Astrocyte of the cerebellum (primary cell): ENCODE measurements at places on chromosomes 4 and X.
A peak's percentile ranks its signal among the peaks of the same experiment; 100 is the strongest.

DNA sequence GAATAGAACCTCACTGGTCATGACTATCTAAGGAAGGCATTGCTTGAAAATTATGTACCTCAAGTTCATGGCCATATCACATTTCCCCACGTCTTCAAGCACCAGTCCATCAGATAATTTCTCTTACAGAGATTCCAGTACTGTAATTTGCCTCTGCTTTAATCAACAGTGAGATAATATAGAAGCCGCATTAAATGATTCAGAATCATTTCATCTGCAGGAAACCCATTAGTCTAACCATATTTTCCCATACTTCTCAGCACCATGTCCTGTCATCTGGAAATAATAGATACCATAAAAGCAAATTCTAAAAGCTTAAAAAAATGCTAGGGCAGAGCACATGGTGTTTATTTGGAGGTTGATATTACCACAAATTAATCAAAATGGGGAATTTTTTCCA, 310.3 kb upstream of the SLIT2 start:
- no peak for DNase-seq

GRCh38 chr4:58515226-58515625, 1405.0 kb upstream of the IGFBP7 start:
- no peak for DNase-seq

DNA sequence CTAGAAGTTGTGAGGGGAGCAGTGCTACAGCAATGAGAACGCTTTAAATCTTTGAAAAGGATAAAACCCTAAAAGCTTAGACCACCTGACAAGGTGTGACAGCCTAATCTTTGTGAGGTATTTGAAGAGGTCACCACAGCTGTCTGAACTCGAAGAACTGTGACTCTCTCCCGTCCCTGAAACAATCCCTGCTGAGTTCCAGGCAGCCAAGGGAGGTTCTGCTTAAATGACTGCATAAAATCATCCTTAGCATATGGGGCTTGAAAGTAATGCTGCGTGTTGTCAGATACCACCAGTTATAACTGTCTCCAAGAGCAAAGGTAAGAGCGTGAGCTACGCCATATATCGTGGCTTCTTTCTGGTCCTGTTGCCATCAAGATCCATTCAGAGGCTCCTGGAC, 696.3 kb downstream of the PCDH7 start:
- DNase-seq = no peak

DNA sequence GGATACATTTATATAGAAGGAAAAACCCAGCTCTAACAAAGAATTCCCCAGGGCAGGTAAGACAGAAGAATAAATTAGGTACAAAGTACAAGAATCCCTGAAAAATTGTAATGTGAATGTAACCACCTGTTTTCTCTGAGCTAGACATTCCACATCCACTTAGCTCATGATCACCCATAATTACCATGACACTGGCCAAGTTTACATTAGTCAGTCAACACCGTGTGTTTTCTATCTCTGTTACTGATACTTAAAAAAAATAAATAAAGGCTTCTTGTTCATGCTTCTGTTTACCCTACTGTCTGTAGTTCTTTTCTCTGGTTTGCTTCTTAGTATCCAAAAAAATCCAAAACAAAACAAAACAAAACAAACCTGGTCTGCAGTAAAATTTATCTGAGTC, 66.0 kb downstream of the CBLL2 start:
- no peak for DNase-seq

GRCh38 chr4:112213856-112214255, 17.7 kb upstream of the AP1AR start:
- DNase-seq = no peak

DNA sequence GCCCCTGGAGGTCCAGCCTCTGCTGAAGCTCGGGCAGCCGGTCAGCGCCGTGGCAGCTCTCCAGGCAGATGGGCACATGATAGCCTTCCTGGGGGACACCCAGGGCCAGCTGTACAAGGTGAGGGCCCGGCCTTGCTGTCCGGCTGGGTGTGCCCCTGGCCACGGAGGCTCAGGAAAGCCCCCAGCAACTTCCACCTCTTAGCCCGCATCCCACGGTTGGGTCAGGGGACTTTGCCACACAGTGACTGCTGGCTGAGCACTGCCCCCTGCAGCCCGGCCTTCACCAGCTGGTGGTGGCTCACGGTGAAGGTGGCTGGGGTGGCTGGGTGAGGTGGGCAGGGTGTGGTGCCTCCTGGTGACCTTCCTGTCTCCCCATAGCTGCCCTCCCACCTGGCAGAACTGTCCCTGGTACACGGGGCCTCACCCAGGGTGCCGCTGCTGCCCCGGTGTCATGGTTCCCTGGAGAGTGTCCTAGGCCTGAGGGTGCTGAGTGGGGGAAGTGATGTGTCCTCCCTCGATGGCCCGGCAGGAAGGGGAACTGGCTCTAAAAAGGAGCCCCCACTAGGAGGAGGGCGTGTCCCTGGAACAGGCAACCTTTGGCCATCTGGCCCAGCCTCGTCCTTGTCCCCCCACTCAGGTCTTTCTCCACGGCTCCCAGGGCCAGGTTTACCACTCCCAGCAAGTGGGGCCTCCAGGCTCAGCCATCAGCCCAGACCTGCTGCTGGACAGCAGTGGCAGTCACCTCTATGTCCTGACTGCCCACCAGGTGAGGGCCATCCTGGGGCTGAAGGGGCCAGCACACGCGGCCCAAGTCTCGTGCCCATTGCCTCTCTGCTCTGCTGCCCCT, 4.5 kb downstream of the PLXNB3 start:
- DNase-seq = no peak

- DNase-seq = no peak
Measured at GRCh38 chrX:16386126-16386525, 218.8 kb downstream of the MAGEB17 start.

- no peak for DNase-seq
Measured at GRCh38 chr4:145735827-145736226, 55.9 kb downstream of the C4orf51 start.

DNA sequence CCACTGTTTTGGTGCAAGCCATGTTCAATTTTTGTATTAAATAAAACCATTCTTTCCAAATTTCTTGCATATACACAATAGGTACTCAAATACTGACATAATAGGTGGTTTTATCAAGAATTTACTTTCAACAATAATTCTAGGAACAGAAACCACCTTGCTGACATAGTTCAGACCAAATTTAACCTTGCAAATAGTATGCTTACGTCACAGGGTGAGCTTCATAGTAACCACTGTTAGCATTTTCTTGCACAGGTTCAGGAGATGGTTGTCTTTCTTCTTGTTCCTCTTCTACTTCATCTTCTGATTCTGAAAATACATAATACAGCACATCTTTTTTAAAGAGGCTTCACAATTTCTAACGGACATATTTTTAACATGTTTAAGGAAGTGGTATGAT, 17.6 kb downstream of the G3BP2 start:
- DNase-seq = no peak

DNA sequence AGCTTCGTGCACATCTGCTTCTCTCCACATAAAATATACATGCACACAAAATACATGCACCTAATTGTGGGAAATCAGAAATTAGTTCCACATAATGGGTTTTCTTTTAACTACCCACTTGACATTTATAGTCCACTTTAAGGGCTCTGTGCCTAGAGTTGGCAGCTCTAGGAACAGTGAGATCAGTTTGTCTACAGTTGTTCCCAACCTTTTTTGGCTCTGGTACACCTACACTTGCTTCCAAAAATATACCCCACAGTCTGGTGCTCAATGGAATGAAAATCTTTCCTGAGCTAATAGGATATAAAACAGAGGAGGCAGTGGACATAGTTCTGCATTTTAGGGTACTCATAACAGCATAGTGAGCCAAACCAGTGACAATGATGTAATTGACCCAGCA, 36.1 kb downstream of the HDAC8 start:
- DNase-seq = no peak

- no peak for DNase-seq
Measured at GRCh38 chr4:84401701-84402306, 97.3 kb downstream of the NKX6-1 start.

DNA sequence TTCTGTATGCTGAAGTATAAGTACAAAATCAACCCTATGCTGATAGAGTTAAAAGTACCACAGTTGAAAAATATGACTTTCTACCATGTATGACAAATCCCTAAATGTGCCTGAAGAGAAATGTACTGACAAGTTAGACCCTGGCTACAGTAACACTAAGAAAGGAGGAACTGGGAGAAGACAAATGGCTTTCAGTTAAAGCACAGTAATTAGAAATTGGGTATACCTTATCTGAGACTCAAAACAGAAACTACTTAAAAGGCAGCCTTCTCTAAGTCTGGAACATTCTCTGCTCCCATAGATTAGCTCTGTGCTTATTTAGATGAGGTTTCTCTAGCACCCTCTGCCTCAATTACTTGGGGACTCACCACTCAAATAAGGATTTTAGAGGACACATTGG, 189.1 kb downstream of the GPC3 start:
- no peak for DNase-seq

DNA sequence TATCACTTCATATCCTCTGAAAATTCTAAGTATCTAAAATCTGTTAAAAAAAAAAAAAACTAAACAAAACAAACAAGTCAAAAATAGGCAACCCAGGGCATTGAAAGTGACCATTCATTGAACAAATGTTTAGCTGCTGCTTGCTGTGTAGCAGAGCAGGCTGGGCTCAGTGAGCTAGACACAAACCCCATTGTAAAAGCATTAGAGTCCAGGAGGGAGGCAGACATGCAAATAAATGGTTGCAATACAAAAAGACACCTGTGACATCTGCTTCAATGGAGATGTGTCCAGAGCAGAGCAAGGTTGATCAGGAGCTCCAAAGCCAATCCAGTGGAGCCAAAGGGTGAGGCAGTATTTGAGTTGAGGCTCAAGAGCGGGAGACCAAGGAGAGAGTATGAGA, 267.3 kb upstream of the GATB start:
- no peak for DNase-seq

DNA sequence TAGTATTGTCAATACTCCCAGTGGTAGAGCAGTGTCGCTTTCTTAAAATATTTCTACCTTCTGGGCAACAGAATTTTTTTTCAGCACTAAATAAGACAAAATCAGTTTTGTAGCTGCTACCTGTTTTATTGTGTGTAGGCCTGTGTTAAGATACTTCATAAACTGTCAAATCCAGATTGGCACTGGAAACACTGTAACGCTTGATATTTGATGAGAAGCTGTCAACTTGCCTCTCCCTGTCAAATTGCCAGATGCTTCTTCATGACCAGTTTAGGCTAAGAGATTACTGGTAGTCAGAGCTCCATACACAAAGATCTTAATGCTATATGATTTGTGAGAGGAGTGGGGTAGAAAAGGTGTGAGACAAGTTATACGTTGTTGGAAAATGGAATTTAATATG, 17.3 kb downstream of the TRAM1L1 start:
- no peak for DNase-seq

DNA sequence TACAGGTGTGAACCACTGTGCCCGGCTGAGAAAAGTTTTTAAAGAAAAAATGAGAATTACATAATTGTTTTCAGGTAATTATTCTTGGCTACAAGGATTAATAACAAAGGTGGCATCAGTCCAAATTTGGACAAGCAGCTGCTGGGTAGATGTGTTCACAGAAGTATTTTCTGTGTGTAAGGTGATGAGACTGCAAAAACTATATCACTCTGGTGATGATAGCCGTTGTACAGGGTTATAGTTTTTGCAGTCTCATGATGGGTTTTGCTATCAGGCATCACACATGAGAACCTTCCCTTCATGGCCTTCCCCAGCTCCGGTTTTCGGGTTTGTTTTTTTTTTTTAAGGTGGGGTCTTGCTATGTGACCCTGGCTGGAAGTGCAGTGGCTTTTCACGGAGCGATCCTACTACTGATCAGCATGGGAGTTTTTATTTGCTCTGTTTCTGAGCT, 5.1 kb upstream of the SLC10A3 start:
- DNase-seq = no peak

DNA sequence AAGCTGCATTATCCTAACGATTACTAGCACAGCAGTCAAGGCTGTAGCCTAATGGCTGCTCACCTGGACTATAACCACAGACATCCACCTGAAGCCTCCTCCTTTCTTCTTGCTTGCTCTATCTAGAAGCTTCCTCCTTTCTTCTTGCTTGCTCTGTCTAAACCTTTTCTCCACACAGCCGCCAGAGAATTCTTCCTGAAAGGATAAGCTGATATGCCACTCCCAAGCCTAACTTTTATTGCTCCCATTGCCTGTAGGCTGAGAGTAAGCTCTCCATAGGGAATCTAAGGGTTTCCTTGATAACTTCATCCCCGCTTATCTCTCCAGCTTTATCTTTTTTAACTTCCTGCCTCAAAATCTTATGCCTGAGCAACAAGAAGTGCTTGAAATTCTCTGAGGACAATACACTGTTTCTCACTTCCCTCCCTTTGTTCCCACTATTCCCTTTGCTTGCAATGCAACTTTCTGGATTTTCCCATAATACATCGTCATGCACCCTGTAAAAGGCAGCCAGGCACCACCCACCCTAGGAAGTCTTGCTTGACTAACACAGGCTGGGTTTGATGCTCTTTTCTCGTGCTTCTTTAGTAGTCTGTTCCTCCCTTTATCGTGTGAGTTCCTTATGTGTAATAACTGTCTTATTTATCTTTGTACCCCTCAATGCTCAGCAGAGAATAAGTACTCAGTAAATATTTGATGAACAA, 1.4 kb upstream of the LRIT3 start:
- no peak for DNase-seq

- DNase-seq = peak; percentile 69
Measured at GRCh38 chr4:181528570-181529184, 714.5 kb upstream of the TENM3 start.

GRCh38 chr4:10078481-10079233, 37.9 kb downstream of the WDR1 start:
- DNase-seq = no peak

- DNase-seq = no peak
Measured at GRCh38 chr4:171430495-171430894, 382.7 kb upstream of the GALNTL6 start.

- DNase-seq = peak; percentile 95
Measured at GRCh38 chr4:23333946-23334878, 555.6 kb downstream of the PPARGC1A start.

DNA sequence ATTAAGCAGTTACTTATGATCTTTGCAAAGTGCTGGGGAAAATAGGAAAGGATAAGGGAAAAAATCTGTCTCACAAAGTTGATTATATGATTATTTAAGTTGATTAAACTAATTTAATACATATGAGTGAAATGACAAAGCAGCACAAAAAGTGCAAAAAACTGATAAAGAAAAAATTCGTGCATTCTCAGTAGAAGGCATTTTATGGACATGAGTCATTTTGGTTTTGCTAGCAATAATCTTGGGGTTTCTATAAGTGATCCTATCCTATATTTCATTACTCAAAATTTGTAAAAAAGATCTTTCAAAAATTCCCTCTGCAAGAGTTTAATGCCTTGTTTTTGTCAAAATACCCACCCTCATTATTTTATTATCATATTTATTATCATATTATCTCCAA, 224.2 kb upstream of the ANXA10 start:
- DNase-seq = no peak

- DNase-seq = no peak
Measured at GRCh38 chr4:150931796-150932195, 83.3 kb downstream of the LRBA start.

GRCh38 chr4:123396307-123397143, at the start of gene SPRY1:
Gene SPRY1 (plus strand): TSS chr4:123396795. CDS start chr4:123401592, 4,797 bp downstream.
- peak; percentile 86 for DNase-seq
